Fibroblast of skin of scalp (primary cell): ENCODE measurements at places on chromosomes 3 and 15.

GRCh38 chr3:141085343-141086070 lies 34.4 kb downstream of the SPSB4 start:
- no peak for DNase-seq

- no peak for DNase-seq
Measured at GRCh38 chr3:46912986-46913385, 35.5 kb downstream of the PTH1R start.

DNA sequence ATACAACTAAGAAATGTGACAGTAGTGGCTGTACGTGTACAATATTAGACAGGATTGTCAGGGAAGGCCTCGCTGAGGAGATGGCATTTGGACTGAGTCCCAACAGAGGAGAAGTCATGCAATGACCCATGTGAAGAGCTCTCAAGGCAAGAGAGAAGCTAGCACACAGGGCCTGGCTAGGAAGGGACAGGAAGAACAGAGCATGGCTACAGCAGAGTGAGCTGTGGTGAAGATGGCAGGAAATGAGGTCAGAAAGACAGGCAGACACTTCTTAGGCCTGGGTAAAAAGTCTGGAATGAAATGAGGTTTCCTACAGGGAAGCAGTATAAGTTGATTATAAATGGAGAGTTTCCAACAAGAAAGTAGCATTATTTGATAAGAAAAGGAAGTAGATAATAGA lies 33.2 kb upstream of the LEKR1 start:
- DNase-seq = no peak

DNA sequence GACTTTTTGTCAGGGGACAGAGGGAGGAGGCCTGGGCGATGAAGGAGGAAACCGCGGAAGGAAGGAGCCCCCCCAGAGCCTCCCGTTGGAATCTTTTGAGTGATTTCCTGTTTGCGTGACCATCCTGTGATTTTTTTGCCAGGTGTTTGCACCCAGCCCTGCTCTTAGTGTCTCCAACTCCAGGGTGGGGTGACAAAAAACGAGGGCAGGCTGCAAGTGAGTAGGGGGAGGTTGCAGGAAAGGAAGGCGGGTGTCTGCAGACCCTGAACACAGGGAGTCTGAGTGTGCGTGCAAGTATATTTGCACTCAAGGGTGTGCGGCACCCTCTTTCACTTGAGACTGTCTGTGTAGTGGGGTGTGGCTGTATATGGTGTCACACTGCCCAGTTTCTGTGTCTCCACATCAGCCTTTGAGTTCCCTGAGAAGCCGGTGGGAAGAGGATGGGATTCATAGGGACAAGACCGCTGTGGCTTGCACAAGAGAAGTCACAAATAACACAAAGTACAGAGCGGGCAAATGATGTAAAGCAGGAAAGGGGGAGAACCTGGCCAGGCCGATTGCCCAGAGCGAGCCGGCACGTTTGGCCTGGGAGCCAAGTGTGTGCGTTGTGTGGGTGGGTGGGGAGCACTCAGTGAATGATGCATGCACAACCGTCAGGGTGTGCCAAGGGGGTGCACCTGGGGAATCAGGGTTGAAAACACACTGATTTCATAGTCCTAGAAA lies 6.6 kb downstream of the ISLR2 start:
- no peak for DNase-seq

- DNase-seq = no peak
Measured at GRCh38 chr3:59526999-59527398, 477.2 kb upstream of the CFAP20DC start.

GRCh38 chr15:77838061-77838460 lies 205.3 kb upstream of the LINGO1 start:
- no peak for DNase-seq

GRCh38 chr3:184176377-184177330 lies 2.0 kb downstream of the AP2M1 start:
- DNase-seq = peak; percentile 98

DNA sequence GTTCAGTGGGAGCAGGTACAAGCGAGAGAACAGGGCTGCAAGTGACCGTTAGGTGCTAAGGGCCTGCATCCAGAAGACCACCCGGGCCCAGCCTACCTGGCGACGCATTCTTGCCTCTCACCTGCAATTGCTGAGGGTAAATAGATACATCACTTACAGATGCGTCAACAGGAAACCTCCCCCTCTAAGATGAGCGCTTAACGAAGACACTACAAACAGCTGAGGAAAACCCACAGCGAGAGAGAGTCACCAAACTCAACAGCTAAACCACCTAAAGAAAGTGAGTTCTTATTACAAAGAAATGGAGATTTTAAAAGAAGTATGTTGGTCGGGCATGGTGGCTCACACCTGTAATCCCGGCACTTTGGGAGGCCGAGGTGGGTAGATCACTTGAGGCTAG lies 157.9 kb downstream of the CHSY1 start:
- DNase-seq = no peak

DNA sequence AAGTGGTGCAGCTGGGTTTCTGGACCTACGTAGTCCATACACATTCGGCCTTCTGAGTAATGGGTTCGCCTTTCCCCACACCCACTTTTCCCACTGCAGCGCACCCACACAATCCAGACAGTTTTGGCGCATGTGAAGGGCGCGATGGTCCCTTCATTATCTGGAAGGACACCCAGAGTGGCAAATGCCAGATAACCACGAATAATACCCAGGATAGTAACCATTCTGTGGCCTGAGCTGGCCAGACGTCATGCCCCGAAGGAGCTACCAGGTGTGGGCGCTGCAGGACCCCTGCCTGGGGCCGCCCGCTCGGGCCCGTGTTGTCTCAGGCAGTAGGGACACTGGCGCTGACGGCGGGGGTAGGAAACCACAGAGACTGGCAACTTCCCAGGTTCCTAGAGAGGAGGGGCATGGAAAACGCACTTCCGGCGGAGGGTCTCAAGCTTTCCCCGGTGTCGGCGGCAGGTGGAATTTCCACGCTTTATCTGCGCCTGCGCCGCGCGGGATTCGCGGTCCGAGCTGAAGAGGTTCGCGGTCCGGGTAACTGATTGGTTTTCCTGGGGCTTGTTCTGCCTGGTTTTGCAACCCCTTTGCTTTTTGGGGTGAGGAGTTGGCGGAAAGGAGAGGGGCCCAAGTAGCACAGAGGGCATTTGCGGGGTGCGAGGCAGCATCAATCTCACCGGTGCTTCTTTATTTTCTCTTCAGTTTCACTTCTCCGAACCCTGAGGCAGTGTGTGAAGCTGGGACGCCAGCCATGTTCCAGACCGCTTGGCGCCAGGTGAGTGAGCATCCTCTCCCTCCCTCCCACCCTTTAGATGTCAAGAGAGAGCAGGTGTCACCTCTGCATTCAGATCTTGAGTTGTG lies at the start of gene ZNF620:
Gene ZNF620 (plus strand): TSS at position 441 of the 864 bp plus-strand sequence. CDS start 314 bp downstream, at position 755.
- DNase-seq = peak; percentile 48

DNA sequence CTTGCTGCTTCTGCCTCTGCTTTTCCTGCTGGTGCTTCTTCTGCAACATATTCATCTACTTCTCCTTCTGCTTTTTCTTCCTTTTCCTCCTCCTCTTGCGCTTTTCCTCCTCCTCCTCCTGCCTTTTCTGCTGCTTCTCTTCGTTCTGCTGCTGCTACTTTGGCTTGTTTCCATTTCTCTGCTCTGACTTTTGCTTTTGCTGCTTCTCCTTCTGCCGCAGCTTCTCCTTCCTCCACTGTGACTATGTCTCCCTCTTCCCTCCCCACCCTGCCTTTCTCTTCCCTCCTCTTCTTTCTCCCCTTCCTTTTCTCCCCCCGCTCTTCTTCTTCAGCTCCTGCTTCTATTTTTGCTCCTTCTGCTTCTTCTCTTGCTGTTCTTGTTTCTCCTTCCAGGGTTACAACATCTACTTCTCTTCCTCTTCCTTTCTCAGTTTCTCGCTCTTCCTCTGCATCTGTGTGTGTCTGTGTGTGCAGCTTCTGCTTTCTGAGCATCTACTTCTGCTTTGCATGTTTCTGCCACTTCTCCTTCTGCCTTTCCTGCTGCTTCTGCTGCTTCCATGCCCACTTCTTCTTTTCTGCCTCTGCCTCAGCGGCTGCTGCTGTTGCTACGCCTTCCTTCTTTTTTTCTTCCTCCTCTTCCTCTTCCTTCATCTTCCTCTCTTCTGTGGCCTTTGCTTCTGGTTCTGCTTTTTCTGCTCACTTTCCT lies 51.4 kb downstream of the FAM43A start:
- no peak for DNase-seq

GRCh38 chr3:135454890-135455289 lies 510.6 kb upstream of the PPP2R3A start:
- DNase-seq = no peak
